Hypothalamus (tissue), 51 donors: ENCODE measurements at places on chromosomes 3 and 15.

GRCh38 chr15:79023546-79023890 lies 67.1 kb downstream of the RASGRF1 start:
- no peak for DNase-seq

DNA sequence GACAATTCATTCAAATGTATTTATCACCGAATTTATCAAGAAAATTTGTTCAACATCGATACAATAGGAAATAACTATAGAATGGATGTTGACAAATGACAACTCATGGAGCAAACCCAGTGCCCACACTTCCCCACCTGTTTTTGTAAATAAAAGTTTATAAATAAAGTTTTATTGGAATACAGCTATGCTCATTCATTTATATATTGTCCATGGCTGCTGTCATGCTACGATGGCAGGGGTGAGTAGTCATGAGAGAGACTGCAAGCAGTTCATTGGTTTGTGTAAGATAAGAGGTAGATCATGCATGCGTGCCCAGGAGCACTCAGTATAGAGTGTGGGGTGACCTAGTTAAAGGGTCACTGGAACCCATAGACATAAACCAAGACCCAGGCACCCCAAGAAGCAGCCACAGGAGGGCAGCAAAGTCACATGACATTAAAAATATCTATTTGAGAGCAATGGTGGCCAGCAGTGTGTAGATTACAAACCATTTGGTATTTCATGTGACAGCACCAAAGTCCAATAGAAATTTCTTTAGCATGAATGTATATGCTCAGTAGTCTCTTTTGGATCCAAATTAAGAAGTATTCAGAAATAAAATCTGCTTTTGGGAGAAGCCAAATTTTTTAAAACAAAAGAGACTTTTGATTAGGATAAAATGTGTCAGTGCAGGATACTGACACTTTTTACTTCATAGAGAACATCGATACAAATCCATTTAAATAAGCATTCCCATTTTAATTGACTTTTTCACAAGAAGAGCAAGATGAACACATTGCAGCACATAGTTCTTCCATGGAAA lies 794.8 kb downstream of the MCTP2 start:
- no peak for DNase-seq

- DNase-seq = no peak
Measured at GRCh38 chr15:100081454-100081853, 260.3 kb downstream of the ADAMTS17 start.

DNA sequence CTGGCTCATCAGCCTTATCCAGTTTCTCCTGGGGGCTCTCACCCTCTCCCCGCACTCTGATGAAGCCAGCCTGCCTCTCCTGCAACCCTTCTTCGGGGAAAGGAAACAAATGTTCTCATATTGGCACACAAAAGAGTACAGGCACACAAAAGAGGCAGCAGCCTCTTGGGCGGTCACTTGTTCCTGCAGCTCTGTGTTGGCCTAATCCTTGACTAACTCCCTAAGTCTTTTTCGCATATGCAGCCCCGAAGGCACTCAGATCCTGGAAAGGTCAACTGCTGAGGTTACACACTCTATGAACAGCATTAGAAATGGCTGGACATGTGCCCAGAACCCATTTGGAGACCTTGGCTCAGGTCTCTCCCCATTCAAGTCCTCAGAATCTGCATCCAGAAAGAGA lies 7.4 kb upstream of the CAMP start:
- no peak for DNase-seq

- DNase-seq = no peak
Measured at GRCh38 chr3:114496874-114497273, 203.0 kb downstream of the TIGIT start.

GRCh38 chr3:23277688-23278087 lies 74.6 kb downstream of the UBE2E2 start:
- DNase-seq = no peak

DNA sequence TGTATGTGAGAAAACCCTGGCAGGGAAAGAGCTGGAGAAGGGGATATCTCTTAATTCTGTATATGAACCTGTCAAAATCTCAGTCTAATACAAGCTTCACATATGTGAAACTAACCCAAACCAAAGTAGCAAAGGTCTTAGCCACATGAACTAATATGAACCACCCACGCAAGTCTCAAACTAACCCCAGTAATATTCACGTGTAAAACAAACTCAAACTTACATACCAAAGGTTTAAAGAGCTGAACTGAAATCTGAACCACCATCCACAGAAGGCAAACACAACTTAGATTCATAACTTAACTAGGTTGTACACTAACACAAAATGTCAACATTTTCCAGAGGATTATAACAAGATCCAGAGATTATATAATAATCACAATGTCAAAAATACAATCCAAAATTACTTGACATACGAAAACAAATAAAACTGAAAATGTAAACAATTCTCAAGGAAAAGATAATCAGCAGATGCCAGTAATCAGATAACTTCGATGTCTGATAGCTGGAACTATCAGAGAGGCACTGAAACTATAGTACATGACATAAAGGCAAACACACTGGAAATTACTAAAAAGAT lies 64.1 kb downstream of the VPS13C start:
- no peak for DNase-seq

DNA sequence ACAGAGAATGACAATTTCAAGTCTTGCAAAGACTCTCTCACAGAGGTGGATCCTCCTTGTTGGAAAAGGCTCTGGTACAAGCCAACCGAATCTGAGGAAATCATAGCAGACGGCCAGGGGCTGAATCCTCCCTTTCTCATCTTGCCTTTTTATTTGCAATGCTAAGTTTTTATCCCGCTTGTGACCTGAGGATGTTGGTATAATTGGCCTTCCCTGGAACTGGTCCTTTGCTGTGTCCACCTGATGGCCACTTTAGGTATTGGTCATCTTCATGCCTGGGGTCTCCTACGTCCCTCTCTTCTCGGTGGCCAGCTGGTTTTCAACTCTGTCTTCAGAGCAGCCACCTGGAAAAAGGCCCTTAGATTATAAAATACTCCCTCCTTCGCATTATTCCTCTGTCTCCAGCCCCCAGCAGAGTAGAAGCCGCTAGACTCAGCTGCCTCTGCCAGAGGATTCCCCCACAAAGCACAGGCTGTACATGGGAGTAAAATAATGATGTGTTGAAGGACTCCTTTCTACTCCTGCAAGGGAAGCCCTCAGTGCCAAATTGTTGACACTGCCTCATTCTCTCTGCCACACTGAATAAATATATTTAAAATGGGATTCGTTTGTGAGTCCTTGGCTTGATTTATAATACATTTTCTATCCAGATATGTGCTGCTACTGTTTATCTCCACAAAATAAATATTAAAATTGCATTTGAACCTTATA lies 208.9 kb upstream of the CFAP20DC start:
- DNase-seq = no peak

GRCh38 chr3:36943601-36944000 lies 1.3 kb downstream of the TRANK1 start:
- DNase-seq = no peak

DNA sequence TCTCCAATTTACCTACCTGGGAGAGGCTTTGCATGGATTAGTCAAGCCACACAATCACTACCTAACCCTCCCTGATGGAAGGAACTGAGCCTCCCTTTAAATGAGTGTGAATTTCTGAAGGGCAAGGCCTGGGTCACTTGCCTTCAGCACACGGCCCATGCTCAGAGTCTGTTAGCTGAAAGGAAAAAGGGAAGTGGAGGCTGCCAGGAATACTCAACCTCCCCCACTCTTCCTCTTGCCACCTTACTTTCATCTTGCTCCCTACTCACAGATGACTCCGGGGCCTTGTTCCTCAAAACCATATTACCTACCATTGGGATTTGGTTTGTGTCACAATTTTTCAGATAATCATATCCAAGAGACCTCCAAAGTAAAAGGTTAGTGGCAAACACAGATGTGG lies 220.0 kb downstream of the ABHD5 start:
- no peak for DNase-seq

GRCh38 chr15:58981808-58982475 lies 5.5 kb upstream of the RNF111 start:
- DNase-seq = no peak

DNA sequence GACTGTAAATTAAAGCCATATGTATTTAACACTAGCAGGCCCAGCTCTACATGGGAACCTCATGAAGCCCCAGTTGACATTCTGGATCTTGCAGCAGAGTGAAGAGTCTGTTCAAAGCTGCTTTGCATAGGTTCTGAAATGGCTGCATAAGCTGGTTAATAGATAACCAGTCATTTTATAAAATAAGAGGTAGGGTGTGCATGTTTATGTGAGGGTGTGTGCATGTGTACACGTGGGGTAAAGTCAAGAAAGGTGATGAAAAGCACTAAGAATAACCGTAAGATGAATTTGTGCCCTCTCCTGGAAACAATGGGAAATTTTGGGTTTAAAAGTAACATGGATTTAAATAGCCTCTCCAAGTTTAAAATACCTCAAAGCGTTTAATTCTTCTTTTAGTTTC lies 33.0 kb downstream of the PAQR9 start:
- DNase-seq = no peak
